ENCODE measurements at places on chromosomes 7 and 10.

- DNase-seq: no peak
Observed at GRCh38 chr10:8060010-8060703, 5.7 kb downstream of the GATA3 start.

- DNase-seq: no peak
Observed at GRCh38 chr7:133059263-133059662, 22.6 kb downstream of the CHCHD3 start.

GRCh38 chr7:134690016-134690415 is 43.4 kb downstream of the BPGM start:
- DNase-seq: peak; percentile 88

DNA sequence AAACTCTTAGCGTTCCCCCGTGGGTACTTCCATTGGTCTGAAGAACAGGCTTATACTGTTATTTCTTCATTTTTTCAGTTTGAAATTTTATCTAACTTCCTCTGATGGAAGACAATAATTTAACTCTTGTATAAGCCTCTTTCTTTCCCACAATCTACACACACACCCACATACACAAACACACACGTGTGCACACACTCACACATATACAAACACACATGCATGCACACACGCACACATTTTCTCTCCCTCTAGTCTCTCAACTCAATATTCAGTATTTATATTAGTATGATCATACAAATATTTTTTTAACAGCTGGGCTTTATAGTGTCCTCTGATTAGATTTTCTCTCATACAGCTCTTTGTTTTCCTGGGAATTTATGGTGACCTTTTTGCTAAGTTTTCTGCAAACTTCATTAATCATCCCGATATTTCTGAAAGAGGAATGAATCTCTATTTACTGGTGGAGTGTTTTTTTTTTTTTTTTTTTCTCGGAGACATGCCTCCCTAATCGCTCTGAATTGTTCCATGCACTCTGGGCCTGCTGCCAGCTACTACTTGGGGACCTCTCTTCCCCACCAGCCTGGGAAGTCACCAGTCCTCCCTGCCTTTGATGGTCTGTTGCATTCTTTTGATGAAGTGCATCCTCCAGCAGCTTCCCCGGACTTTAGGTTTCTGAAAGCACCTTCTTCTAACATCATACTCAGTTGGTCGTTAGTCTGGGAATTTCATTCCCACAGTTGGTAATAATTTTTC is 75.5 kb downstream of the ZNF777 start:
- DNase-seq: no peak

- DNase-seq: no peak
Observed at GRCh38 chr7:128868624-128869137, 6.0 kb downstream of the ATP6V1F start.

- no peak for DNase-seq
Observed at GRCh38 chr10:112689327-112690072, 242.5 kb downstream of the VTI1A start.

GRCh38 chr7:43615558-43616145 is 32.7 kb downstream of the STK17A start:
- DNase-seq: no peak

GRCh38 chr10:122257041-122257440 is 14.1 kb upstream of the BTBD16 start:
- no peak for DNase-seq

DNA sequence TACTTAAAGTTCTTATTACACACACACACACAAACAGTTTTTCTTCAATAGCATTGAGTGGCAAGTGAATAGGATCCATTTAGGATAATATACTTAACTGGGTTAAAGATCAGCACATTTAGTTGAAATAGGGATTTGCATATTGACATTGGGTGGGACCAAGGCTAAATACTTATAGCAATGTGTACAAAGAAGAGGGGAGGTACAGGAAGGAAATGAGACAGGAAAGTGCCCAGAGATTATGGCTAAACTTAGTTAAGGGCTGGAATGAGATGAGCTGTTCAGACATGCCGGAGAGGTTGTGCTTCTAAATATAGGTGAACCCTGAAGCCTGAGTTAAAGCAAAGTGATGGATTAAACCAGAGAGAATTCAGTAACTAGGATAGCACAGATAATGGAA is 95.1 kb downstream of the LSMEM1 start:
- DNase-seq: no peak

DNA sequence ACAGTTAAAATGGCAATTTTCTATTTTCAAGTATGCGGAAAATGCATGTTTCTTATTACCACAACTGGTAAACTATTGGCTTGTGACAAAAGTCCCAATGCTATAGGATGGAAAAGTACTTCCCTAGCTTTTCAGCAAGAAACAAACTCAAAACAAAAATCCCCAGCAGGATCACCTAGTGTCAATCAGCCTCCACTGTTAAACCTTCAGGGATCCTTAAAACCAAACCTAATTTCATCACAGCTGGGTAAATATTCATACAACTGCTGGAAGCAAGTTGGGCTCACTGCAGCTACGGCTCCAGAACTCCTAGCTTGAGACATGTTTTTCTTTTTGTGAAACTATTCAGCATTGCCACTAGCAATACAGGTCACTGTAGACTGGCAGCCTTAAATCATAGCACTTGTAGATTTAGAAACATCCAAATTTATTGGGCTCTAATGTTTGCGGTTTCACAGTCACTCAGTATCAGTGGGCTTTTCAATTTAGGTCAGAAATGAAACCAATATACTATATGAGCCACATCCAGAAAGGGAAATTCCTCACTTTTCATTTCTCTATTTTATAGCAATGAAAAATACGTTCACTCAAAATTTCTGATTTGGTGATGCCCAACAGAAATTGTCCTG is 145.2 kb upstream of the ANK3 start:
- DNase-seq: no peak

DNA sequence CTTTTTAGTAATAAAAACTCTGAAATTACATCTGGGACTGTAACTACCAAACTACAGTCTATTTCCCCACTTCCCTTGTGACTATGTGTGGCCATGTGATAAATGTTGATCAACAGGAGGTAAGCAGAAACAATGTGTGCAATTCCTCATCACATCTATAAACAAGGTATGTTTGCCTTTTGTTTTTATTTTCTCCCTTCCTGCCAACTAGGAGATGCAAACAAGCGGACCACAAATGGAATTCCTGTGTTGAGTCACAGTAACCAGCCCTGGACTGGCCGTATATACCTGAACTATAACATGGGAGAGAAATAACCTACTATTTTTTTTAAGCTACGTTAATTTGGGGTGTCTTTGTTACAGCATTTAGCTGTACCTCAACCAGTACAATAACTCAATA is 52.5 kb downstream of the SCRN1 start:
- DNase-seq: no peak

- peak; percentile 40 for DNase-seq
Observed at GRCh38 chr10:96587264-96588059, 650 bp upstream of the TM9SF3 start.

- no peak for DNase-seq
Observed at GRCh38 chr7:19090526-19090925, 26.9 kb downstream of the TWIST1 start.

GRCh38 chr10:17685233-17685840 is 41.4 kb downstream of the STAM start:
- no peak for DNase-seq
